NCI-H748 treated with DMSO at 0.1 percent for 48 hours (cell line): ENCODE measurements at places on chromosomes 6 and 20.

DNA sequence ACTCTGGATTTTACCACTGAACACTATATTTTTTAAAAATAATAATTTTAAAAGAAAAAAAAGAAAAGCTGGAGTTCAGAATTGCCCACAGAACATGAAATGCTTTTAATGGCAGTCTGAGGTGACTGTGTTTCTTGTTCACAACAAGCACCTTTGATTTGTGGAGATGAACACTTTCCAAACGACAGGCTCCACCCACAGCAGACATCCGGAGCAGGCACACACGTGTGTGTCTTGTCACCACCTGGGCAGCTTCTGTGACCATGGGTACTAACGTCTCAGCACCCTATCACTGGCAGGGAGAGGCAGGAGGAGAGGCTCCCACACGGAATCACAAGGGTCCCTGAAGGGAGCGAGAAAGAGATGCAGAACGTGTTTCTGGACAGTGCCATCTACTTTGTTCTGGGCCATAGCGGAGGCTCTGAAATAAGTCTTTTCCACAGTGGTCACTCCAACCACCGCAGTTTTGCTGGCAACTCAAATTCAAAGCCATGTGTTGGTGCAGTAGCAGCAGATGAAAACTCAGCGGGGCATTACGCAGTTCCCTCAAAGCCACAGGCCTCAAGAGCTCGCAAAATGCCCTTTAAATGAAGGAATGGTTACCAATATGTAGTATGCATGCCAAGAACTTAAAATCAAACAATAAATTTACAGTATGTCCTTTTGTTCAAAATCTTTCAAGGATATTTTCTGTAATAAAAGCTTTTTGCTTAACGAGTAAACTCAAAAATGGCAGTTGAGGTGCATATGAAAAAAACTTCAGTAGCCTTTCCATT, 242.2 kb downstream of the FOXC1 start:
- DNase-seq = no peak

GRCh38 chr6:117194978-117195377, 70.4 kb upstream of the VGLL2 start:
- DNase-seq = no peak

GRCh38 chr6:10759312-10759839, 11.8 kb downstream of the TMEM14B start:
- no peak for DNase-seq

GRCh38 chr20:34543463-34544056, 15.0 kb upstream of the MAP1LC3A start:
- DNase-seq = no peak
